ENCODE measurements at places on chromosomes 7 and 10.

- peak; percentile 42 for DNase-seq
Measured at GRCh38 chr7:111558991-111559390, 3.3 kb downstream of the IMMP2L start.

- DNase-seq, result peak; percentile 26
Measured at GRCh38 chr10:571688-572451, 117.6 kb downstream of the DIP2C start.

DNA sequence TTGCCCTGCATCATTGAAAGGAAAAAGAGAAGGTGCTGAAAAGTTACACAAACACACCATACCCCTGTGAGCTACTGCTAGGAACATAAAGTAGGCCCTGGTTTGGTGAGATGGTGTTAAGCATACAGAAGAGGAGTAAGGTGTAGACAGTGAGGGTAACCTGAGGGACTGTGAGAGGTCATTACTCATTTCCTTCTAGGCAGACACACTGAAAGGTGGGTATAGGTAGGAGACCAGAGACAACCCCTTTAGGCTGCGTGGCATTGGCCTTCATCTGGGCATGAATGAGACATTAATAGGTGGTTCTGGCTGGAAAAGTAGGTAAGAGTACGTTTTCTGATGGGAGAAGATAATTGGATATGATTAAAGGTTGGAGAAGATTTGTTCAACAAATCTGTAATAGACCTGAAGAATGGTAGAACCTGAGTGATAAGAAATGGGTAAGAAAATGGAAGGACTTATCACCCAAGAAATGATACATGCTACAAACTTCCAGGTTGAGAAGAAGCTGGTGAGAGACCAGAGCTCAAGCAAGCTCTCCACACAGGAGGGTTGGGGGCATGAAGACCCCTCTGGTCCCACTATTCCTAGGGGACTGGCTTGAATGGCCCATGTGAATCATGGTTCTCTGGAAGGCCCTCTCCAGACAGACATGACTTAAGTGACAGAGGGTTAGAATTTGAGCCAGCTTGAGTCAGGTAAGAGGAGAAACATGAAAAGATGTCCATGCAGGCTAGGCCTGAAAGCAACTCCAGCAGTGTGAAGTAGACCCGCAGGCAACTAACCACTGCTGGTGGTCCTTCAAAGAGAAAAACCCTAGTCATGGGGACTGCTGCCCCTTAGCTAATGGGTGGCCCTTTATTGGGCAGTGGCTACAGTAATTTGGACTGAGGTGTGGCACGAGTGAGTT lies 3.8 kb downstream of the COMTD1 start:
- no peak for DNase-seq

- DNase-seq, result no peak
Measured at GRCh38 chr7:3564231-3564630, 263.2 kb downstream of the SDK1 start.

DNA sequence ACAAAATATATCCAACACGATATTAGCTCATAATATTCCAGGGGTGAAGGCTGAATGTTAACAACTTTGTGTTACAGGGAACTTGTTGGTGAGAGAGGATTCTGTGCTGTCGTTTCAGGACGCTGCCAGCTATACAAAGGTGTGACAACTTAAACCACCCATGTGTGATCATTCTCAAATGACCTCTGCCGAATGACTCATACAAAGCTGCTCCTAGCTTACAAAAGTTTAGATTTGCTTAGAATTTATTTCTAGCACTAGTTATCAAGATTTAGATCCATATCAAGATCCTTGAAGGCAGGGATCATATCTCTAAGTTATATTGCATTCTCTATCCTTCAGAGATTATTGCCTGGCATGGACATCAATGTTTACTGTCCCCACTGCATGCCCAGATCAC lies 65.3 kb downstream of the COBL start:
- DNase-seq, result no peak

- no peak for DNase-seq
Measured at GRCh38 chr10:117509573-117509972, 33.0 kb upstream of the EMX2 start.

DNA sequence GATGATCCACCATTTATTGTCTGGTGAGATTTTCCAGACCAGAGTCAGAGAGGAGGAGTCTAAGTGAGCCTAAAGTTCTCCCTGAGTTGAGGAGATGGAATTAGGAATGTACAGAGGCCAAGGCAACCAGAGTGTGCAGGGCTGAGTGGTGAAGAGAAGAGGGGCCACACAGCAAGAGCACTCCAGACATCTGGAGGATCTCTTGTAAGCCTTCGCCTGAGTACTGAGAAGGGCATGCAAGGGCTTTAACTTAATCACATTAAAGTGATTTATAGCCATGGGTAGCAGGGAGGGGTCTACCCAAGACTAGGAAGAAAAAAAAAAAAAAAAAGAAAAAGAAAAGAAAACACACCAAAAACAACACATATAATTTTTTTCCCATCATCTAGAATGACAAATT lies 1190.4 kb downstream of the GATA3 start:
- no peak for DNase-seq

- no peak for DNase-seq
Measured at GRCh38 chr7:130394421-130395195, 14.3 kb downstream of the CPA1 start.

DNA sequence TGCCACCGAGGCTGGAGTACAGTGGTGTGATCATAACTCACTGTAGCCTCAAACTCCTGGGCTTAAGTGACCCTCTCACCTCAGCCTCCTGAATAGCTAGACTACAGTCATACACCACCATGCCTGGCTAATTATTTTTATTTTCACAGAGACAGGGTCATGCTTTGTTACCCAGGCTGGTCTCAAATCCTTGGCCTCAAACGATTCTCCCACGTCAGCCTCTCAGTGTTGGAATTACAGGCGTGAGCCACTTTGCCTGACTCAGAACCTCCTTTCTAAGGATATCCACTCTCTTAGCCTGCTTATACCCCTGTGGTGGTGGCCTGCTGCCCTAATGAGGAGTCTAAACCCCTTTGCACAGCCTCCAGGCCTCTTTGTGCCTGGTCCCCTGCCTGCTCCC lies 4.2 kb upstream of the IGFBP1 start:
- DNase-seq, result no peak

GRCh38 chr10:89576696-89577095 lies 41.3 kb upstream of the SLC16A12 start:
- DNase-seq, result no peak

GRCh38 chr10:3893901-3894563 lies 109.0 kb upstream of the KLF6 start:
- DNase-seq, result peak; percentile 39

DNA sequence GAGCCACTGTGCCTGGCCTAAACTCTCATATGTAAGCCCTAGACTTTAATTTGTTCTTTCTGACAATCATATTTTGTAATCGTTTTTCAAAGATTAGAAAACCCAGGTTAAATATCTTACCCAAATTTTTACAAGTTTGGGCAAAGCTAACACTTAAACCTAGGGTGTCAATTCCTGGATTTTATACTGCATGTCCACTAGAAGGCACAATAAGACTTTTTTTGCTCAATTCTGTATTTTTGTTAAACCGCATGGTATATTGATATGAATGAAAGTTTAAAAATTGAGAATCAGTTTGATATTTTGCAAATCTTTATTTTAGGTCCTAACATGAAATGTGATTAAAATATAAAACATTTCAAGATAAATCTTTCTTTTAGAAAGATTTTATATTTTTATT lies 29.3 kb downstream of the DYNC2I1 start:
- peak; percentile 45 for DNase-seq

DNA sequence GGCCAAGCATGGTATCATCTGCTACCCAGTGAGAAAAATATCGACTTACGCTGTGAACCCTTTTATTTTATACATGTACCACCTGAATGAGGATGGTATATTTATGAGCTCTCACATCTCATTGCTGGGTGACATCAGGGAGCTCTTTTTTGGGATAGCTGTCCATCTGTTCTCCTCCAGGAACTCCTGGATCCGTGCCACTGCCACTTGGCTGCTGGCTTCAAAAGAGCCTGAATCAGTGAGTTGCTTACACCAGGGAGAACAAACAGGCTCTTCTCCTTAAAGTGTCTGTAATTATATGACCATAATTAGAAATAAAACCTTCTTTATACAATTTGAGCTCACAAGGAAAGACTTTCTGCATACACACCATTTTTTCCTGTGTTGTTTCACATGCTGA lies 106.2 kb downstream of the KAT6B start:
- DNase-seq, result no peak

GRCh38 chr10:32056136-32057035 lies at the start of gene KIF5B:
KIF5B (minus strand) TSS chr10:32056425; CDS start chr10:32055973, 452 bp downstream.
- DNase-seq, result peak; percentile 88

GRCh38 chr10:70459061-70459773 lies 17.7 kb upstream of the NODAL start:
- DNase-seq, result no peak

DNA sequence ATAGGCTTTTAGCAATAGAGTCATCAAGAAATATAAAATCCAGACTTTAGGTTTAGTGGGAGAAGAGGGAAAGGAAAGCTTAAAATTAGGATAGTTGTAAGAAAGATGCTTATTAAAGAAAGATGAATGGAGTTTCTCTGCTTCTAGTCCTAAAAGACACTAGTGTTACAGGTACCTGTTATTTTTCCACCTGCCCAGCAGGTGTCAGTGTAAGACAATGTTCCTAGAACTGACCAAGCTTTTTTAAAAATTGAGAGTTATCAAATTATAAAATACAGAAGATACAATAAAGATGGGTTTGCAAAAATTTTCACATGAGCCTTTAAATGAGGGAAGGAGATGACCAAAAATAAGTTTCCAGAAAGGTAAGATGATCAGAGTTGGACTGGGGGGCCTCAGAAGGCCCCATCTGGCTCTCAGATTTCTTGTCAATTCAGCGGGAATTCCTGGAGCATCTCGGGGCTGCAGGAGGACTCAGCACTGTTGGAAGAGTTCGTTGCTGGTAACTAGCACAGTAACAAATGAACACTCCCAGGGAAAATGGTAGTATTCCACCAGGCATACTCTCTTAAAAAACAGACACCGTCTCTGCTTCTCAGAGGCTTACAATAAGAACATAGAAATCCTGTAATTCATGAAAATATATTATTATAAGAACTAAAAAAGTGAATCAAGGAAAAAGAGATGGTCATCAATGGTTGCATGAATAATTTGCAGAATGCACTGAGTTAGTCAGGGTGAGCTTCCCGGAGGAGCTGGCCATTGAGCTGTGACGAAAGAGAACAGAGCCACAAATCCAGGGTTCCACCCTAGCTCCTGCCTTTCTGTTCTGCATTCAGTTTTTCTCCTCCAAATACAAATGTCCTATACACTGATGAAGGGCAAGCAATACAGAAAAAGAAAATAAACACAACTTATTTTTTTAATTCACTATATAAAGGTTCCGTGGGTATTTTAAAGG lies 71.8 kb upstream of the PIK3CG start:
- peak; percentile 58 for DNase-seq

GRCh38 chr10:132371641-132372081 lies 25.3 kb upstream of the PWWP2B start:
- peak; percentile 14 for DNase-seq

DNA sequence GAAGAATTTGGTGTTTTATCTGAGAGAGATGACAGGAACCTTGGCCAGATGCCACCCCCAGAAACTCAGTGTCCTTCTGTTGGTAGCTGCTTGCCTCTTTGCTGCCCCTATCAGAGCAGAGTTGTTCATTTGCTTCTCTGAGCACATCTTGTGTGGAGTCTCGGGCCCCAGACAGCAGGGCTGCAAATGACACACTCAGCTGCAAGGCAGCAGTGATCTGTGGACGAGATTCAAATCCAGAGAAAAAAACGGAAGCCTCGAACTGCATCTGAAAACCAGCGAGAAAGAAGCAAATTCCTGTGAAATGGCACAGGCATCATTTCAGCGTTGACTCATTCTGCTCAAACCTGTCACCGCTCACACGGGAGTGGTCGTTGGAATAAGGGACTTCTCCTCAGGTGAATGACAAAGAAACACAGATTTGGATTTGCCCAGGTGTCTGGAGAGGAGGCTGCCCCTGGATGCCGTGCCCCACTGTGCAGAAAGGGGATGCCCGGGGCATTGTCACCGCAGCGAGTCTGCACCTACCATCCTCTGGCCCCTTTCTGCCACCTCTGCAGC lies 144.7 kb downstream of the PFKFB3 start:
- no peak for DNase-seq

DNA sequence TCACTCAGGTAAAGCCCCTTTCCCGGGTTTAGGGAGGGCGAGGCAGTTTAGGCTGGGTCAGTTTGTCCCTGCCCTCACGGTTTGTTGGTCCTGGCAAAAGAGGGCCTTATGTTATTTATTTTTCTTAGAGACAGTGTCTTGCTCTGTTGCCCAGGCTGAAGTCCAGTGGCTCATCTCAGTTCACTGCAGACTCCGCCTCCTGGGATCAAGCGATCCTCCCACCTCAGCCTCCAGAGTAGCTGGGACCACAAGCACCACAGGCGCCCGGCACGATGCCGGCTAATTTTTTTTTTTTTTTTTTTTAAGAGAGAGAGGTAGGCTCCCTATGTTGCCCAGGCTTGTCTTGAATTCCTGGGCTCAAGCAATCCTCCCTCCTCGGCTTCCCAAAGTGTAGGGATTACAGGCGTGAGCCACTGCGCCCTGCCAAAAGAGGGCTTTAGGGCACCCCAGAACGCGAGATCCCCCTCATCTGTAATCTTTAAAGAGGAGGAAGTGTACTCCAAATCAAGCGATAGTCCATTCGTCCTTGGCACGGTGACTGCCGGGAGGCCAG lies 626 bp upstream of the BMS1 start:
- DNase-seq, result peak; percentile 19

DNA sequence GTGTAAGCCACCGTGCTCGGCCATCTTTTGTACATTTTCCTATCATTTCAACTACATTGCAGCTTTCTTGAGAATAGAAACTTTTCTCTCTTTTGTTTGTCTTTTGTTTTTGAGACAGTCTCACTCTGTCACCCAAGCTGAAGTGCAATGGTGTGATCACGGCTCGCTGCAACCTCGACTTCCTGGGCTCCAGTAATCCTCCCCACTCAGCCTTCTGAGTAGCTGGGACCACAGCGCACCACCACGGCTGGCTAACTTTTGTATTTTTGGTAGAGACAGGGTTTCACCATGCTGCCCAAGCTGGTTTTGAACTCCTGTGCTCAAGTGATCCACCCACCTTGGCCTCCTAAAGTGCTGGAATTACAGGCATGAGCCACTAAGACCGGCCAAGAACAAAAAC lies 31.3 kb upstream of the DAGLB start:
- no peak for DNase-seq

- no peak for DNase-seq
Measured at GRCh38 chr7:65489260-65489767, 115.7 kb downstream of the ZNF92 start.

DNA sequence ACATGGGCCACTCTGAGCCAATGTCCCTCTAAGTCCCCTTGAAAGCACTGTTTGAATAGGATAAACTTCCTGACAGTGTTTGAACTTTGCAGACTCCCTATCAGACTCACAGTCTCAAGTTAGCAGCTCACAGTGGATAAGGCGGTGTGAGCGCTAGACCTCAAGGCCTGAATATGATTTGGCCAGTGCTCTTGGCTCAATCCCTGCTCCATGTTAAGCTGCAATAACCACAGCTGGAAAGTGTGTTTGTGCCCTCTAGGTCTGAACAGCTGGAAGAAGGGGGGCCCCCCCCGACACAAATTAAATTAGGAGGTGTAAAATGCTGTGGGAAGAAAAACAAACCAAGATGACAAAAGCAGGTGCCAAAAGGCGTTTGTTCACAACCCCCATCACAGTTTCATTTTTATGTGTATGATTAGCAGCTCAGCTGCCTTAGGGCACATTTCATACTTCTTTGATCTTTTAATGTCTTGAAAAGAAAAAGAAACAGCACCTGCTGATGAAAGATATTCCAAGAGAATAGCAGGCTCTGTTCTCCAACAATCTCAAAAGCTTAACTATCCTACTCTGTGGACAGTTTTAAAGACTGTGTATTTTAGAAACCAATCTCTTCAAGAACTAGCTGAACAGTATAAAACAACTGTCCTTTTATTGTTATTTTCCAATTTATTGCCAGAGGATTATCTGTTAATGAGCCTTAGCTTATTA lies 167.6 kb downstream of the SNX13 start:
- peak; percentile 6 for DNase-seq
